PC-3 (cell line): ENCODE measurements at places on chromosomes 2 and 18. TPM values are rescaled to one million over a fixed set of nuclear protein-coding genes. Genes with fewer than 3 reads are reported as not detected.

CKAP2L gene
- 16.0 and 20.7 TPM in 2 replicates for total RNA-seq

GRCh38 chr2:151828890-151829324, 686 bp upstream of the ARL5A start:
- H3K27ac ChIP-seq, result no peak overlapping the region
- H3K4me1 ChIP-seq, result peaks cover 8% of the 10 kb centered on the region; the same call in 1 of the 2 replicates

- no peaks in the 10 kb centered on the region for H3K27me3 ChIP-seq
- H3K4me3 ChIP-seq, result no peak overlapping the region
These were observed 106.1 kb downstream of the DSEL start for GRCh38 chr18:67410075-67411070.

NAT8 gene
- total RNA-seq, result not detected in 2 replicates

DNA sequence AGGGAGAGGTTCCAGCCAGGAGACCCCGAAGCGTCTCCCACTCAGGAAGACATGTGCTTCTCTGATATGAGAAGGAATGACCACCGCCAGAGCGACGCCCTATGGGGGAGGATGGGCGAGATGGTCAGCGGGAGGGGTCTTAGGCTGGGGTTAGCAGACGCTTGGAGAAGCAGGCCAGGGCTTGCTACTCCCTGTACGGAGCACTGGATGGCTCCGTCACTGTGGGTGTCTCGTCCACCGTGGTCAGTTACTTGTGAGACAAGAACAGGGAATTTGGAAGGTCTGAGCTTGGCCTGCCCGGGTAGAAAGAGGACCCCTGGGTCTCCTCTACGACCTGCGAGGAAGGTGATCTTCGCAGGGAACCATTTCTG, 39.8 kb downstream of the TMEM18 start:
- no peaks in the 10 kb centered on the region for H3K27me3 ChIP-seq
- no peak overlapping the region for H3K4me3 ChIP-seq
- H3K27ac ChIP-seq, result peak overlapping the region; percentile 70
- peaks cover 24% of the 10 kb centered on the region for H3K4me1 ChIP-seq
- DNase-seq, result no peak

DNA sequence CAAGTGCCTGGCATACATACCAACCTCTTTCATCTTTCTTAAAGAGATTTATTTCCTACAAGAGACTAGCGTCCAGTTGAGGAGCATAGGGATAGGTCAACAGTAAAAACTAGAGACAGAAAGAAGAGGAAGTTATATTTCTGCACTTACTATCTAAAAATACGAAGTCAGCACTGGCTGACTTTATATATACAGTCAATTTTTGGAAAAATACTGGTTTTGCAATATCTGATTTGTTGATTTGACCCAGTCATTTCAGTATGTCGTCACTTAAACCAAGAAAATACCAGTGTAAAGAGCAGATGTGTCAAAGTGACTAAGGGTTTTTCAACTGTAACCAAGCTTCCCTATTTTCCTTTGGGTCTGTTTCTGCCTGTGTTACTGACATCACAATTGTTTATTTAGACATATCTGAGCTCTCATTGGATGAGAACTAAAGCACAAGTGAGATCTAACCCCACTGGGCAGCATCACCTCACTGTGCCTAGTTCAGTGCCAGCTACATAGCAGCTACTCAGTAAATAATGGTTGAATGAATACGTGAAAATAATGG, 23.0 kb downstream of the CYTIP start:
- H3K4me3 ChIP-seq, result no peak overlapping the region
- no peak overlapping the region for H3K27ac ChIP-seq
- H3K4me1 ChIP-seq, result no peaks in the 10 kb centered on the region
- no peaks in the 10 kb centered on the region for H3K36me3 ChIP-seq
- 0 out of 2 replicates have a peak, but pooled peaks cover 7% of the 10 kb centered on the region for H3K27me3 ChIP-seq

- DNase-seq, result peak; percentile 69
- H3K36me3 ChIP-seq, result no peaks in the 10 kb centered on the region
- no peaks in the 10 kb centered on the region for H3K4me1 ChIP-seq
- no peak overlapping the region for H3K4me3 ChIP-seq
- H3K27ac ChIP-seq, result no peak overlapping the region
These were observed 491.0 kb downstream of the CDH2 start for GRCh38 chr18:27685807-27686412.

- peaks cover 42% of the 10 kb centered on the region for H3K4me1 ChIP-seq
- no peaks in the 10 kb centered on the region for H3K27me3 ChIP-seq
- H3K4me3 ChIP-seq, result peak overlapping the region; percentile 29; the same call in 1 of the 2 replicates
- H3K27ac ChIP-seq, result peak overlapping the region; percentile 93
These were observed 48.4 kb upstream of the BCL2L11 start for GRCh38 chr2:111072220-111072871.

DNA sequence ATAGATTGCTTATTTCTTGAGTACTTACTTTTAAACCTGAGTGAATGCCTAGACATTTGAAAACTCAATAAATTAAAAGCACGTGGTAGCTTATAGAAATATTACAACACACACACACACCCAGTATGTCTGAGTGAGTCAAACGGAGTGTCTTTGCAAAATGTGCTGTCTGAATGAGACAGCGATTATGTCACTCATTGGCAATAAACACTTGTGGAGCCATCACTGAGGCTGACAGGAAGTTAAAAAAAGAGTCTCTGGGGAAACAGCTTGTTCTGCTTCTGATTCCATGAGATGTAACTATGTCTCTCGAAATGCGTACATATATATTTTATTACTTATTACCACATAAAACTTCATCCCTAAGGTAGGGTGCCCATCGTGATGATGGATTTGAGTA, 22.3 kb upstream of the VPS4B start:
- peak; percentile 83 for DNase-seq
- H3K36me3 ChIP-seq, result no peaks in the 10 kb centered on the region
- H3K4me3 ChIP-seq, result no peak overlapping the region
- H3K4me1 ChIP-seq, result peaks cover 29% of the 10 kb centered on the region
